BJ (cell line): ENCODE measurements at places on chromosomes 3 and 15. TPM values are rescaled to one million over a fixed set of nuclear protein-coding genes. Genes with fewer than 3 reads are reported as not detected.

GRCh38 chr15:60731583-60732130 lies 252.7 kb upstream of the ICE2 start:
- no peak for DNase-seq

- no peak for DNase-seq
Observed at GRCh38 chr3:58723173-58723572, 56.6 kb upstream of the FAM3D start.

GRCh38 chr15:36724905-36725304 lies 145.5 kb downstream of the CDIN1 start:
- no peak for DNase-seq

DNA sequence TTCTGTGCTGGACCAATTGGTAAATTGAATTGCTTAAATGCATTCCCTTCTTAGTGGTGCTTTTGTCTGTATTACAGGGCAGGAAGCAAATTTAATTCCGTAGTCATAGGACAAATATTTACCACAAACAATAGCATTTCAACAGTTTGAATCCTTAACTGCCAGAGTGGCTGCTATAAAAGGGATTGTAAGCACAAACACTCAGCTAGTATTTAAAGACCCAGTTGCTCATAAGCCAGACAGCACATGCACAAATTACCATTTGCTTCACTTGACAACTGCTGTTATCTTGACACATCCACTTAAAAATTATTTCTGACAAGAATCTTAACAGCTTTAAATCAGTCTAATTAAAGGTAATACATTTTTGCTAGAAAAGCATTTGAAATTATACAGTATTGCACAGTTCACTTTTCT lies 490.2 kb upstream of the ADAMTS9 start:
- DNase-seq = peak; percentile 39

GRCh38 chr15:29887721-29888120 lies 65.5 kb upstream of the TJP1 start:
- no peak for DNase-seq

DNA sequence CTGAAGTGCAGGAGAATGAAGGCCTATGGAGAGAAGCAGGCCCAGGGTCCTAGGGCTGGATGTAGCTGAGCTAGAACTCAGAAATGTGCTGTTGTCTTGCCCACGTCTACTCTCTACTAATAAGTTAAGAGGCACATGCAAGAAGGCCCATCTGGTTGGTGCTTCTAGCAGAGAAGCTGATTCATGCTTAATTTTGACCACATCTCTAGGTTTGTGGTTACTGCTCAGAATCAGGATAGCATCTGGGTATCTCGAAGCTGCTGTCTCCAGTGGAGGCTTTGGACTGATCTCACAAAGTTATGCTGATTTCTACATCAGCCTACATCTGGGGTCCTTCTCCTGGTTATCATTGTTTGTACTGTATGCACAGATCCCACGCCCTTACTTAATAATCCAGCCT lies 87.3 kb downstream of the CACNA1D start:
- DNase-seq = no peak

DNA sequence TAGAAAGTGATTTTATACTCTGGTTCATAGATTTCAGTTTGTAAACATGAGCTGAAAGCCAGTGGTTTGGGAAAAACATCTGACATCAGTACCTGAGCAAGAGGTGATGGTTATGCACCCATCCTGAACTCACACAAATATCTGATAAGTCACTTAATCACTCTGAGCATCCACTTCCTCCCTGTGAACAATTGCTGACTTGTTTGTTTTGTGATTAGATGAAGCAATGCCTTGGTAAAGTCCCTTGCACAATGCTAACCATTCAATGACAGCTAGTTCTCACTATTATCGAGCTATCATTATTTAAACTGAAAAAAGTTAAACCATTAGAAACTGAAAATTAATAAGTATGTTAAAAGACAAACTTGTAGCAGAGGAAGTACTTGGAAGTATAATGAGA lies 303.0 kb downstream of the PLOD2 start:
- DNase-seq = no peak

DNA sequence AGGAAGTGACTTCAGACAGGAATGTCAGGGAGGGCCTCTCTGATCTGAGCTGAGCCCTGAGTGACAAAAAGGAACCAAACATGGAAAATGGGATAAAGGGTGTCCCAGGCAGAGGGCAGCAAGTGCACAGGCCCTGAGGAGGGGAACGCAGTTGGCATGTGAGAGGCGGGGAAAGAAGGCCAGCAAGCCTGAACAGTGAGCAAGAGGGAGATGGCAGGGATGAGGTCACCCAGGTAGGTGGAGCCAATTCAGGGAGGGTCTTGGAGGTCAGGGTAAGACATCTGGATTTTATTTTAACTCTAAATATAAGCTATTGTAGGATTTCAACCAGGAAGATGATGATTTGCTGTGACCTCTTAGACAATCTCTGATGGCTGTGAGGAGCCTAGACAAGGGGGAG lies 167.7 kb downstream of the LRTM1 start:
- no peak for DNase-seq

DNA sequence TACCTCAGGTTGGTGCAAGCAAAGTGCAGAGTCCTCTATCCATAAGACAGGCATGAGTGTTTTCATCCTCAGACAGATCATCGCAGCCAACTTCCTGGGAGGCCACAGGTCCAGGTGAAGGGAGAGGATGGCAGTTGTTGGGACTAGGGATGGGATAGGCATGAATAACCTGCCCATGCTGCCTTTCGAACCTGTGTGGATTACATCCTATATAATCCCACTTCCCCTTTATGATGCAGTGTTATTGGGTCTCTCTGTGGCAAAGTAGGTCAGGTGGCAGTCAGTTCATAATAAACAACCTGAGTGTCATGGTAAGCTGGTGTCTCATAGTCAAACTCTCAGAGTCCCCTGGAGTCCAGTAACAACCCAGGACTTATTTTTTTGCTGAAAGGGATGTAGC lies 40.4 kb downstream of the CCR3 start:
- DNase-seq = no peak

DNA sequence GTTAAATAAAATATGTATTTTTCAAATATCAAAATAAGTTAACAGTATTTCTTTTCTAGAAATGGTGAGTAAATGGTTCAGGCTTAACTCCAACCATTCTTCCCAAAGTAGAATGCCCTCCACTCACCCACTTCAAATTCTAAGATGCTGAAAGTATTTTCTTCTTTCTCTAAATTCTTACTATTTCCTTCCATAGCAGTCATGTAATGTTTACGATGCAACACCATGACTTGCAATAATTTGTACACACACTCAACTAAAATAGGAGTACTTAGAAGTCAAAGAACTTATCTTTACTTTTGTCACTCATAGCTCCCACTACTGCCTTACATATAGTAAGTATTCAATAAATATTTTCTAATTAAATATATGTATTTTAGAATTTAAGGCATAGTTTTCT lies 65.0 kb downstream of the AQR start:
- DNase-seq = no peak

DNA sequence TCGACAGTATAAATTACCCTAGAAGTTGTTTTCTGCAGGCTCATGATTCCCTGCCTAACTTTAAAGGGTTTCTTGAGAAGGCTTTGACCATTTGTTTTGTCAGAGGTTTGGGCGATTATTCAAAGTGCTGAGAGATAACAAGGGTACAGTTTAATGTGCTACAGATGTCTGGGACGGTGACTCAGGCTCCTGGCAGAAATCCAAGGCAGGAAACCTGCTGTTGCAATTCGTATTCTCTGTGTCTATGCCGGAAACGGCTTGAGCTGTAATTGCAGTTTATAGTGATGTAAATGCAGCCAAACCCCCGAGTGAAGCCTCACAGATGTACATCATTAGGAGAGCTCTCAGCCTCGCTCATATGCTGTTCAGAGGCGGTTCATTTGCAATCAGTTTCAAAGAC lies 65.6 kb downstream of the SYNPR start:
- DNase-seq = peak; percentile 97

- no peak for DNase-seq
Observed at GRCh38 chr15:28101201-28101600, 2.1 kb upstream of the OCA2 start.

- no peak for DNase-seq
Observed at GRCh38 chr3:17580901-17581300, 161.5 kb downstream of the TBC1D5 start.

GRCh38 chr3:23809840-23810342 lies 4.1 kb downstream of the UBE2E1 start:
- no peak for DNase-seq

GRCh38 chr15:73264881-73265280 lies 103.9 kb downstream of the HCN4 start:
- no peak for DNase-seq

DNA sequence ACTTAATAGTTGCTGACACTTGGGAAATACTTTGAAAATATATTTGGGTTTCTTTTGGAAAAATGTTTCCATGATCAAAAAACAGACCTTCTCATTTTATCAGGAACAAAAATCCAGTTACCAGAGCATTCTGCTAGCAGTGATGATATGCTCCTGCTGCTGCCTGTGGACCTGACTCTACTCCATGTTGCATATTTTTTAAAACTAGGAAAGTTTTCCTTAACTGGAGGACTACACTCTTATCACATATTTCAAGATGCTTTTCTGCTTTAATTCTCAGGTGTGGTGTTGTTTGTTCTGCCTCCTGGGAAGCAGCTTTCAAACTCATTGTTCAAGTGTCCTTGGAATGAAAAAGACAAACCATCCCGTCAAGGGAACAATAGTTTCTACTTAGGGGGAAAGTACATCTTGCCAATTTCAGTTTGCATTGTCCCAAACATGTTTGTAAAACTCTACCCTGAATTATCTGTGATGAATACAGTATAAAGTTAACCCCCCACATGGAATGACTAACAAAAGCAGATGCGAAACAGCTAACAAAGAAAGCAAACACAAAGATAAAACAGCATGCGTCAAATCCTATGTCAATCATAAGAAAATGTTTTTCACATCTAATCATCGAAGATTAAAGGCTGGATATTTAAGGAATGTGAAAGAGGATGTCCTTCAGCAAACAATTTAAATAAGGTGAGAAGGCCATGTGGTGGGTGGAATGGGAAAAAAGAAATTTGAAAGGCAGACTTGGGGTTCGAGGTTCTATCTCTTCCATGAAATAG lies 40.1 kb upstream of the PSMD6 start:
- DNase-seq = no peak

GRCh38 chr3:99248130-99248529 lies 346.6 kb upstream of the DCBLD2 start:
- no peak for DNase-seq

GRCh38 chr3:117399311-117400078 lies 689.9 kb downstream of the TUSC7 start:
- DNase-seq = no peak

- DNase-seq = peak; percentile 11
Observed at GRCh38 chr3:193665370-193665989, 72.5 kb downstream of the OPA1 start.

DNA sequence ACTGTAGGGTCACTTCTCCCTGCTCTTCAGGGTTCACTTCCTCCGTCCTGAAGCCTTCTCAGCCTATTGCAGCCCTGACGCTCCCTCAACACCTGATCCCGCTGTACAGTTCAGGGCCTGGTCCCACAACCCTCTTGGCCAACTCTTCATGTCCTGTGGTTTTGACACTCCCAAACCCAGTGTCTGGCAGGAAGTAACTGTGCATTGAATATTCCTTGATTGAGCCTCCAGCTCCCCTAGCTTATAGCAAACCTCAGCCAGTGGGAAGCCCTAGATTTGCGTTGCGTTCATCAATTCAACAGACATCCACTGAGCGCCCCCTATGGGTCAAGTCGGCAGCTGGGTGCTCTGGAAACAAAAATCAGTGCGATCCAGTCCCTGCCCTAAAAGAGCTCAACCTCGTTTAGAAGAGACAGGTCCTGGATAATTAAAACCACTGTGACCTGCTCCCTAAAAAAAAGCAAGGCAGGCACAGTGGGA lies 13.5 kb downstream of the UBAP1L start:
- no peak for DNase-seq

DNA sequence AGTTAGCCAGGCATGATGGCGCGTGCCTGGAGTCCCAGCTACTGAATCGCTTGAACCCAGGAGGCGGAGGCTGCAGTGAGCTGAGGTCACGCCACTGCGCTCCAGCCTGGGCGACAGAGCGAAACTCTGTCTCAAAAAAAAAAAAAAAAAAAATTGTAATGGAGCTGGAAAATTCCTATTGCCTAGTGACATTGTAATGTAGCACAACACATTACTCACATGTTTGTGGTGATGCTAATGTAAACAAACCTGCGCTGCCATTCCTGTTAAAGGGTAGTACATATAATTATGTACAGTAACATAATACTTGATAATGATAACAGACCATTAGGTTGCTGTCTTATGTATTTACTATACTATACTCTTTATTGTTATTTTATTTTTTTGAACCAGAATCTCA lies 39.1 kb downstream of the KNL1 start:
- peak; percentile 19 for DNase-seq

DNA sequence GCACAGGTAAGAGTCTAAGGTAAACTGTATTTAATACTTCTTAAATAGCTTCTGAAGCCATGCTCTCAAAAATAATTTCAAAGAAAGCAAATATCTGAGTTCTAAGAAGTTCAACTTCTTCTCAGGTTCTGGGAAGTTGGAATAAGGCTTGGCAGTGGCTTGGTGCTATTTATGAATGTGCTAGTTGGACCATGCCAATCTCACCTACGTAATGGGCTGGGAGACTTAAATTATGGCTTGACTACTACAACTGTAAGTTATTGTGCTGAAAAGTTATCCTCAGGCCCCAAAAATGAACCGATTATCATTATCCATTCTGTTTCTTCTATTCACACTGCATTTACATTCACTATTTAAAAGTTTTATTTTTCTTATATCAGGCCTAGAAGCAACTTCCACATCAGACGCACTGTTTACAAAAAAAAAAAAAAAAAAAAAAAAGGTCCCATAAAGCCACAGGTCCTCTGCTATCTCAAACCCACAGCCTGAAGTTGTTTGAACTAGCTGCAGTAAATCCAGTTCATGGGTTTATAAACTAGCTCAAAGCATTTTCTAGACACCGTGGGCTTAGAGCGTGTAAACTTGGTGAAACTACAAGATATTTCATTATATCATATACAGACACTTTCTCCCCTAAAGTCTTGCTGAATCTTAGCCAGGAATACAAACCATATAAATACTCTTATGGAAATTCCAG lies 3.4 kb downstream of the LRIG1 start:
- no peak for DNase-seq

GRCh38 chr3:121739902-121740301 lies 9.6 kb downstream of the GOLGB1 start:
- no peak for DNase-seq

GRCh38 chr3:62749657-62750056 lies 125.6 kb downstream of the CADPS start:
- DNase-seq = no peak

- DNase-seq = no peak
Observed at GRCh38 chr3:55669133-55669532, 182.0 kb upstream of the WNT5A start.

- no peak for DNase-seq
Observed at GRCh38 chr15:51049081-51049480, 45.6 kb downstream of the TNFAIP8L3 start.

- DNase-seq = no peak
Observed at GRCh38 chr3:160709477-160710182, 32.7 kb downstream of the ARL14 start.

The MUC20 gene
- polyA plus RNA-seq = 0.17 and 0.48 TPM in 2 replicates

The ZNF80 gene
- polyA plus RNA-seq = not detected in 2 replicates

The PPM1L gene
- 0.66 and 0.72 TPM in 2 replicates for polyA plus RNA-seq

The GPR62 gene
- polyA plus RNA-seq = not detected in 2 replicates

The GPR176 gene
- polyA plus RNA-seq = 241 and 319 TPM in 2 replicates

The CCDC12 gene
- polyA plus RNA-seq = 17.4 and 20.8 TPM in 2 replicates

The FBXW12 gene
- not detected in 2 replicates for polyA plus RNA-seq

The FGF7 gene
- 12.7 and 30.4 TPM in 2 replicates for polyA plus RNA-seq

The SCG3 gene
- polyA plus RNA-seq = not detected in 2 replicates

The CFAP91 gene
- 0.16 TPM in 1 of 2 replicates, not detected in the other for polyA plus RNA-seq

The ATP2B2 gene
- not detected in 2 replicates for polyA plus RNA-seq

The PLA2G4F gene
- not detected in 2 replicates for polyA plus RNA-seq

The CXCR6 gene
- not detected in 2 replicates for polyA plus RNA-seq

The ACP3 gene
- 0.37 and 0.42 TPM in 2 replicates for polyA plus RNA-seq

The SV2B gene
- 0.01 TPM in 1 of 2 replicates, not detected in the other for polyA plus RNA-seq

The CIDEC gene
- polyA plus RNA-seq = 0.09 and 0.25 TPM in 2 replicates
